Astrocyte of the hippocampus (primary cell): ENCODE measurements at places on chromosomes 11 and 22.
A peak's percentile ranks its signal among the peaks of the same experiment; 100 is the strongest.

DNA sequence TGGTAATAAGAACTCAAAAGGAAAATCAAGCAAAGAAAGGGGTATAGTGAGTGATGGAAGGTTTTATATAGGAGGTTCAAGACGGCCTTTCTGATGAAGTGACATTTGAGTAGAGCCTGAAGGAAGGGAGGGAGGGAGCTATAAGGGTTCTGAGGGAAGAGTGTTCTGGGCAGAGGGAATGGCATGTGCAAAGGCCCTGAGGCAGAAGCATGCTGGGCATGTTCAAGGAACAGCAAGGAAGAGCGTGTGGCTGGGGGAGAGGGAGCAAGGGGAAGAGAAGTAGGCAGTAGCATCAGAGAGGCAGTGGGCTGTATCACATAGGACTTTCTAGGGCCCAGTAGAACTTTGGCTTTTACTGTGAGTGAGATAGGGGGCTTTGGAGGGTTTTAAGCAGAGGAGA, 108.9 kb upstream of the NAV2 start:
- no peak for DNase-seq

DNA sequence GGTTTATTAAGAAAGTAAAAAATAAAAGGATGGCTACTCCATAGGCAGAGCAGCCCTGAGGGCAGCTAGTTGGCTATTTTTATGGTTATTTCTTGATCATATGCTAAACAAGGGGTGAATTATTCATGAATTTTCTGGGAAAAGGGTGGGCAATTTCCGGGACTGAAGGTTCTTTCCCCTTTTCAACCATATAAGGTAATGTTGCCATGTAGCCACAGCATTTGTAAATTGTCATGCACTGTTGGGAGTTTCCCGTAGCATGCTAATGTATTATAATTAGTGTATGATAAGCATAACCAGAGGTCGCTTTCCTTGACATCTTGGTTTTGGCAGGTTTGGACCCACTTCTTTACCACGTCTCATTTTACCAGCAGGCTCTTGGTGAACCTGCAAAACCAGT, 610.4 kb upstream of the B3GAT1 start:
- DNase-seq: peak; percentile 18

DNA sequence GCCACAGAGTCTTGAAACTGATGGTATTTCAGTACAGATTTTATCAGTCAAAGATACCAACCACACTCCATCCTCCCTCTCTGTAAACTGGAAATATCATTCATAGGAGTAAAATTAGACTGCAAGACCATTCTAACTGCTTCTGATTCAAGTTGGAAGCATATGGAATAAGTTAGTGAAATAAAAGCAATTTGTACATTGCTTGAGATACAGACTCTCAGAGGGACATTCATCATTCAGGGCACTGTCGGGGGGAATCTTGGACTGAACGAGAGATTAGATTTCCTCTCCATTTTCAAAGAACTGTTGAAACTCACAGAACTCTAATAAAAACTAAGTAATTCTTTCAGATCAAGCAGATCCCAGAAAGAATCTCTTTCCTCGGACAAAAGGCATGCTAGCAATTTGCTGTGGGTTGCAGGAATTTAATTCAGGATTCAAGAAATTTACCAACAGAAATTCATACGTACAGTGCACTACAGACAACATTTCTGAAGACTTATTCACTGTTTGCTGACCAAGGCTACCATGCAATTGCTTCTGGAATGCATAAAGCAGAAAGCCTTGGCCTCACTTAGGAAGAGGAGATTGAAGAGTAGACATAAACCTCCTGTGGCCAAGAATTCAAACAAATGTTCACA, 34.1 kb downstream of the PAMR1 start:
- peak; percentile 93 for DNase-seq

- peak; percentile 92 for DNase-seq
Measured at GRCh38 chr11:10387206-10388083, 67.6 kb upstream of the AMPD3 start.

- DNase-seq: no peak
Measured at GRCh38 chr11:61497876-61498275, 10.7 kb upstream of the LRRC10B start.

DNA sequence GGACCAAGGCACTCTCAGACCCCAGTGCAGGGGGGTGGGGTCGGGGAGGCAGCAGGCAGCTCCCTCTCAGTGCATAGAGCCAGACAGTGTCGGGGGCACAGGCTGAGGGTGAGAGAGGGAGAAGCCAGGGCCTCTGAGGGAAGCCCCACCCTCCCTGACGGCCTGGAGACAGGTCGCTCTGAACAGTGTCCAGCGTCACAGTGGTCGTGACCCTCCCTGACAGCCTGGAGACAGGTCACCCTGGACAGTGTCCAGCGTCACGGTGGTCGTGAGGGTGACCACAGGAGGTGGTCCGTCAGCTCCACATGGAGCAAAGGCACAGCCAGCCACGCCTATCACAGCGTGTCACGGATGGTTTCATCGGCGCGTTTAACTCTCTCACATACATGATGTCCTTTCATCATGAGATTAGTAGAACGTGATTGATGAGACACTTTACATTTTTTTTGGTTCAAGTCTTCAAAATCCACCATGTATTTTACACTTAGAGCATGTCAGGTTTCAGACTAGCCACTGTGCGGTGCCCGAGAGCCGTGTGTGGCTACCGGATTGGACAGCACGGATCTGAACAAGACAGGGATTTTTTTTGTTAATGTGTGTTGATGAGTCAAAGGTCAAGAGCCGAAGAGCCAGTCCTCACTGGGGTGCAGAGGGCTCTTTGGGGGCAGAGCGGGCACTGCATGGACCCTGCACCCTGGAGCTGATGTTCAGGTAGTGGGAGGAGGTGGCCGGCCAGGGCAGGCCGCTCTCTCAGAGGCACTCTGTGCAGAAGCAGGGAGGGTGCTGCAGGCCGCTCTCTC, 23.9 kb upstream of the PANX2 start:
- peak; percentile 76 for DNase-seq

DNA sequence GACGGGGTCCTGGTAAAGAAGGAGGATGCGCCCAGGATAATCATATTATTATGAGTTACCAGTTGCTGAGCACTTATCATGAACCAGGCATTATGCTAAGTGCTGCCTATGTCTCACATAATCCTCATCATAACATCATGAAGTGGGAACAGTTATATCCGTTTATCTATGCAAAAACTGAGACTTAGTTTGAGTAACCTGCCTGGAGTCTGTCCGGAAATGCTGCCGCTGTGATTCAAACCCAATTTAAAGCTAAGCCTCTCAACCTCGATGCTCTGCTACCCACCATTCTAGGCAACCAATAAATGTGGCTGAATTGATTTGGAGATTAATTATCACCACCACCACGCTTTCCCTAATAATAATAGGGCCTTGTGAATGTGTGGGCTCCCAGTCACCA, 111.5 kb upstream of the CLMP start:
- no peak for DNase-seq

DNA sequence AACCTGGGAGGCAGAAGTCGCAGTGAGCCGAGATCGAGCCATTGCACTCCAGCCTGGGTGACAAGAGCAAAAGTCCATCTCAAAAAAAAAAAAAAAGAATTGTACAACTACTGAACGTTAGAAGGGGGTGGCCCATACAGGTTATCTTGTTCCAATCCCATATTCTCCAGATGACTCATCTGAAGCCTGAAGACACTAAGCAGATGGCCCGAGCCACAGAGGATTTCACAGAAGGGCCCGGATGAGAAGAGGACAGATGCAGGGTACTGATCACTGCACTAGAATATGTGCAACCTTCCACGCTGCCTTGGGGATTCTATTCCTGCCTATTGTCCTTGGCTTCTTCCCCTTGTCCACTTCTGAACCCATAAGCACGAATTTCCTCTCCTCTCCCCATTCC, 70.9 kb upstream of the UBASH3B start:
- DNase-seq: no peak

DNA sequence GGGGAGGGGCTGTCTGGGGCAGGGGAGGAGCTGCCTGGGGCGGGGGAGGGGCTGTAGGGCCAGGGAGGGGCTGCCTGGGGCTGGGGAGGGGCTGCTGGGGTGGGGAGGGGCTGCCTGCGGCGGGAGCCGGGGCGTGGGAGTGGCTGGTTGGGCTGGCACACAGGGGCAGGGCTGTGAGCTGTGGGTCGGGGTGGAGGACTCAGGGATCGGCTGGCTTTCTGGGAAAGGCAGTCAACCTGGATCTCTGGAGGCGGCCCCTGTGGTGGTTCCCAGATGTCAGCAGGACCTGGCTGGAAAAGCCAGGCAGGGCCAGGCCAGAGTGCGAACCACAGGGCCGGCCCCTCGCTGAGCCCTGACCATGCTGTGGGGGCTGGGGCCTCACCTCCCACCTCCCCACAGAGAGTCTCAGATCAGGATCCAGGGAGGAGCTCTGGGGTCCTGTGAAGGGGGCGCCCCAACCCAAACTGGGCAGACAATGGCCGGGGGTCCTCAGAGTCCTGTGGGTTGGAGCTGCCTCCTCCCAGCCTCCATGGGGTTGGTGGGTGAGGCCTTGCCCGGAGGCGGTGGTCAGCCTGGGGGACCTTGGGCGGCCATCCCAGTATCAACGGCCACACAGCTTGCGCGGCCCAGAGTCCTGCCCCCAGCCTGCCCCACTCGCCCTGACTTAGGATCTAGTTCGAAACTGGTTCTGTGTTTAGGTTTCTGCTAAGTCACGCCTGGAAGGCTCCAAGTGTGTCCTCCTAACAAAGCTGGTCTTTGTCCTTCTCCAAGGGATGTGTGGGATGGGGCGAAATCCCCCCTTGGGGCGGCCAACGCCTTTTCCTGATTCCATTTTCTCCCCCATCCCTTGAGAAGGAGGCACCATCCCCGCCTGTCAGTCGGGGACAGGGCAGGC, 1.9 kb downstream of the MUC5B start:
- DNase-seq: no peak

DNA sequence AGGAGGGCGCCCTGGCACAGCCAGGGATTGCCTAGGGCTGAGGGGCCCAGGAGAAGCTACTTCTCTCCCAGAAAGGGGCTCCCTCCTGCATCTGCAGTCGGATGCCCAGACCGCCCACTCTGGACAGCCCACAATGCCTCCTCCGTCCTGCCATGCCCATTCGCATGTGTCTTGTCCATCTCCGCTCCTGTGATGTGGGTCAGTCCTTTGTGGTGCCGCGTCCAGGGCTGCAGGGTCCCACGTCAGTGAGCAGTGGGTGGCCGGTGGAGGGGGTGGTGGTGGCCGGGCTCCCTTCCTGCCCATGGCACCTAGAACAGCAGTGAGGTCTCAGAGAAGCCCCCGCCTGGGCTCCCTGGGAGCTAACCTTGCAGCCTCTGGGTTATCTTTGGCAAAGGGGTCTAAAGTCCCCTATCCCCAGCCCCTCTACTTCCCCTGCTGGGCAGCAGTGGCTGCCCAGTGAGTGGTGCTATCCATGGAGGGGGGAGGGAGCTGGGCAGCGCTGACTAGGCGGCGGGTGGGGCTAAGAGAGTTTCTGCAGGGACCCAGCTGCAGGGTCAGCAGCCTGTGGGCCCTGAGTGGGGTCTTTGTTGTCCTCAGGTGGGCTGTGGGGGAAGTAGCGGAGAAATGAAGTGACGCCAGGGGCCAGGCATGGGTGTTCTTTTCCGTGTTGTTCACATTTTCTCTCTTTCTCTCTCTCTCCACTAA, 41.1 kb downstream of the KCNC1 start:
- DNase-seq: no peak

GRCh38 chr11:44740967-44741366, 14.2 kb downstream of the TSPAN18 start:
- DNase-seq: no peak

DNA sequence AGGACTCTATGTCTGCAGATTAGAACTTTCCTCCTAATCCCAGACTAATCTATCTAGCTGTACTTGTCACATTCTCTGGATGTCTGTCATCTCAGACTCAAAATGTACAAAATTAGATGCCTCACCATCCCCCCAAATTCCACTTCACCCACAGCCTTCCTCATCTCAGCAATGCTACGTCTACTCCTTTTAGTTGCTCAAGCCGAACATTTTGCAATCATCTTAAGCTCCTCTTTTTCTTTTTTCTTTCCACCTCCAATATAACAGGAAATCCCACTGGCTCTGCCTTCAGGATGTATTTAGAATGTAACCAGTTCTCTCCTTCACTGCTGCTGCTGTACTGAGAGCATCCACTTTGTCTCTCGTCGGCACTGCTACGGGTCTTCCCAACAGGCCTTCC, 1091.8 kb downstream of the TBC1D22A start:
- no peak for DNase-seq

- peak; percentile 80 for DNase-seq
Measured at GRCh38 chr22:36221799-36222751, 17.3 kb downstream of the APOL2 start.

GRCh38 chr11:86262387-86262786, 17.8 kb downstream of the EED start:
- DNase-seq: no peak

DNA sequence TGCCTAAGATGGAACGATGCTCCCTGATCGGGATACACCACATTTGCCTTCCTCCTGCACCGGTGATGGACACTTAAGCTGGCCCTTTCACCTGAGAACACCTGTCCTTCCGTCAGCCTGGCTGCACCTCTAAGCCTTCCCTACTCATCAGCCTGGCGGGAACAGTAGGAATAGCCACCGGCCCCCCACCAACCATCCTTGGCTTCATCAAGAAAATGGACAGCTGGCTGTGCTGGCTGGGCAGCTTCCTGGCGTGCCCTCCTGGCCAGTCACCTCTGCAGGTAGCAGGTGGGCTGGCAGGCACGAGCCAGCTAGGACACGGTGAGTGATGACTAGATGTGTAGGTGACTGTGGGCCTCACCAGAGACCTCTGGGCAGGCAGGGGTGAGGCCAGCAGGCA, 142.8 kb downstream of the CTTN start:
- no peak for DNase-seq

- no peak for DNase-seq
Measured at GRCh38 chr11:34634694-34635062, 13.8 kb downstream of the EHF start.

DNA sequence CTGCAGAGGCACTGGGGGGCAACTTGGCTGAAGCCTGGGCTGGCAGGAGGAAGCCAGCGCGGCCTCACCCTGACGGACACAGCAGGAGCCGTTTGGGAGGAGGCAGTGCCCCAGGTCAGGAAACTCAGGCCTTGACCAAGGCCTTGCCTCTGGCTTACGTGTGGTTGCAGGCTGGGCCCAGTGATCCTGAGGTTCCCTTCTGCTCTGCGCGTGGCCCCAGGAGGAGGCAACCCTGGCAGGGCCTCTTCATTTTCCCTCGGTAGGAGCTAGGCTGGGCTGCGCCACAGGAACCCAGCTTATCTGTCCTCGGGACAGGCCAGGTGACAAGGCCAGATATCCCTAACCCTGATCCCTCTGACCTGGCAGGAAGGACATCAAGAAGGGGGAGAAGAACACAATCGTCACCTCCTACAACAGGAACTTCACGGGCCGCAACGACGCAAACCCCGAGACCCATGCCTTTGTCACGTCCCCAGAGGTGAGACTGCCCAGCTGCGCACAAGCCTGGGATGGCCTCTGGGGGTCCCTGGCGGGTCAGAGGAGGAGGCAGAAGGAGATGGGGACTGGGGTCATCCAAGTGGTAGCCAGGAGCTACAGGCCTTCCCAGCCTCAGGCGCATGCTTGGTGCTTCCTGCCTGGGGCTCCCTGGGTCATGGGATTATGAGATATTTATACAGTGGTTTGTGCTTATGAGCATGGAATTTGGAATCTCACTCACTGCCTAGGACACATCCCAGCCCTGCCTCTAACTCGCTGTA, 20.6 kb downstream of the POLR3H start:
- no peak for DNase-seq

- no peak for DNase-seq
Measured at GRCh38 chr22:37891926-37892325, 14.2 kb upstream of the MICALL1 start.

- no peak for DNase-seq
Measured at GRCh38 chr11:45104006-45104789, 42.2 kb upstream of the PRDM11 start.

GRCh38 chr22:41966607-41967240, 2.5 kb upstream of the SEPTIN3 start:
- DNase-seq: peak; percentile 79
